T-helper 17 cell (primary cell): ENCODE measurements at places on chromosomes 4 and X.
A peak's percentile ranks its signal among the peaks of the same experiment; 100 is the strongest.

- DNase-seq: no peak
- no peak overlapping the region for H3K27ac ChIP-seq
- peaks cover 45% of the 10 kb centered on the region for H3K27me3 ChIP-seq
- H3K4me1 ChIP-seq: peaks cover 2% of the 10 kb centered on the region
- no peaks in the 10 kb centered on the region for H3K36me3 ChIP-seq
Measured at GRCh38 chr4:54213001-54213400, 16.1 kb upstream of the PDGFRA start.

GRCh38 chr4:151434183-151434860, 25.3 kb downstream of the FHIP1A start:
- H3K27me3 ChIP-seq: peaks cover 15% of the 10 kb centered on the region
- DNase-seq: no peak
- no peaks in the 10 kb centered on the region for H3K36me3 ChIP-seq
- no peak overlapping the region for H3K4me3 ChIP-seq
- H3K4me1 ChIP-seq: no peaks in the 10 kb centered on the region

DNA sequence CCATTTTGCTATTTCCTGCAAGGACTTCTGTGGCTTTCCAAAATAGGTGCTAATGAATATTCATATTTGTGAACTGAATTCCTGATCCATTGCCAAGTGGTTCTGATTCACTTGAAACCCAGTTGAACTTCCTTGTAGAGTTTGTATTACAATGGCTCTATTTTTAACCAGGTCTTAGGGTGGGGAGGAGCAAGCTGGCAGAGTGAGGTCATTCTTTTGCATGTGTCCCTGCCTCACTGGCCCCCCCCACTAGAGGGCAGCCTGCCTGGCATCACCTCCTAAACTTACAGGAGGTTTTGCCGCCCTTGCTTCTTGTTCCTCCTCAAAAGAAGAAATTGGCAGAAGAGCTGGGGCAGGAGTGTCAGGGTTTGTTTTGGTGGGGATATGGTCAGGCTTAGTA, 10.5 kb downstream of the PTTG2 start:
- H3K36me3 ChIP-seq: no peaks in the 10 kb centered on the region
- no peaks in the 10 kb centered on the region for H3K27me3 ChIP-seq
- peak; percentile 19 for DNase-seq
- H3K4me3 ChIP-seq: no peak overlapping the region

DNA sequence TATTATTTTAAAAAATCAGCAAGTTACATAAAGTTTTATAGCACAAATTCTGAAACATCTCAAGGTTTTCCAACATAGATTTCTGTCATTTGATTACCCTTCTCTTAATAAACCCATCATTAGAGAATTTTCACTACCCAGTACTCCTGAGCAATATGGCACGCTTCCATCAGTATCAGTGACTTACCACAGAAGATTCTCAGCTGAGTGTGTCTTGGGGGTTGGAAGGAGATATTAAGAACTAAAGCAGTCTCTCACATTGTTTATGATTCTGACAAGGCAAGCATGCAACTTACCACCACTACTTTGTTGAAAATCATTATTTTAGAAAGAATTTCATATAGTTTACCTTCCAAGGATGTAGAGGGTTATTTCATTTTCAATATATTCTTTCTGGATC, 67.7 kb downstream of the INPP4B start:
- no peak for DNase-seq
- H3K27ac ChIP-seq: no peak overlapping the region
- no peaks in the 10 kb centered on the region for H3K4me1 ChIP-seq
- H3K4me3 ChIP-seq: no peak overlapping the region
- peaks cover 5% of the 10 kb centered on the region for H3K27me3 ChIP-seq
- no peaks in the 10 kb centered on the region for H3K36me3 ChIP-seq

DNA sequence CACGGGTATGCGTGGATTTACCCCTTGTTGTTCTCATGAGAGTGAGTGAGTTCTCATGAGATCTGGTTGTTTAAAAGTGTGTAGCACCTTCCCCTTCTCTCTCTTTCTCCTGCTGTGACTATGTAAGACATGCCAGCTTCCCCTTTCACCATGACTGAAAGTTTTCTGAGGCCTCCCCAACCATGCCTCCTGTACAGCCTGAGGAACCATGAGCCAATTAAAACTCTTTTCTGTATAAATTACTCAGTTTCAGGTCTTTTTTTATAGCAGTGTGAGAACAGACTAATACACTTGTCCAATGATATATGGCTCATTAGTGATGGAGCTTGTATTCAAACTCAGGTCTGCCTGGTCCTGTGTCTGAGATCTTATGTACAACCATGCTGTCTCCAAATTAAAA, 28.5 kb upstream of the RTL3 start:
- no peaks in the 10 kb centered on the region for H3K27me3 ChIP-seq
- H3K27ac ChIP-seq: no peak overlapping the region
- H3K4me3 ChIP-seq: peak overlapping the region; percentile 41
- H3K36me3 ChIP-seq: no peaks in the 10 kb centered on the region
- peaks cover 2% of the 10 kb centered on the region for H3K4me1 ChIP-seq

DNA sequence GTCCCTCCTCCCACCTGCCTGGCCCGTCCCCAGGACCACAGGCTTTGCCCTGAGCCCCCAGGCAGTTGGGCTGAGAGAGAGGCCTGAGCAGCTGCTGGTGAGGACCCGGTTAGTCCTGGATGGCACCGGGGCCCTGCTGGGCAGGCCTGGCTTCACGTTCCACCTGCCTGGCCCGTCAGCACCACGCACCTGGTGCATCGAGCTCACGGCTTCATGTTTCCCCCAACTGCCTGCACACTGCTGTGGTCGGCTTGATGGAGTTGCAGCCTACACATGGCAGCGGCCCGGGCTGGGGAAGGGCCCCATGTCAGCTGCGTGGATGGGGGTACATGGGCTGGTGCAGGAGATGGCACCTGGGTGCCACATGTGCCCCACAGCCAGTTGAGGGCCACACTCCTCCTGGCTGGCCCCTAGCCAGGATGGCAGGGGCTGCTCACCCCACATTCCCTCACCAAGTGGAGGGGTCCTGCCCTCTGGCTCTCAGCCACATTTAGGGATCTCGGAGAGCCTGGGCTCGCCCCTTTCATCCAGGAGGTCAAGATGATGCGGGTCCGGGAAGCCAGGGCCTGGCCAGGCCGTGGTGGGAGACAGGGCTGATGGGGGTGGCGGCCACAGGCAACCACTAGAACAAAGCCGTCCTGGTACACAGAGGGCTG, 28.5 kb downstream of the NKX1-1 start:
- H3K27me3 ChIP-seq: no peaks in the 10 kb centered on the region

- peaks cover 6% of the 10 kb centered on the region for H3K36me3 ChIP-seq
- H3K27me3 ChIP-seq: no peaks in the 10 kb centered on the region
- no peak for DNase-seq
- no peak overlapping the region for H3K4me3 ChIP-seq
- H3K4me1 ChIP-seq: no peaks in the 10 kb centered on the region
Measured at GRCh38 chrX:23726191-23726590, 16.9 kb downstream of the ACOT9 start.

GRCh38 chr4:158758703-158759102, 10.1 kb upstream of the FNIP2 start:
- H3K27ac ChIP-seq: no peak overlapping the region
- no peak for DNase-seq
- no peak overlapping the region for H3K4me3 ChIP-seq
- peaks cover 3% of the 10 kb centered on the region for H3K36me3 ChIP-seq
- H3K27me3 ChIP-seq: peaks cover 35% of the 10 kb centered on the region

DNA sequence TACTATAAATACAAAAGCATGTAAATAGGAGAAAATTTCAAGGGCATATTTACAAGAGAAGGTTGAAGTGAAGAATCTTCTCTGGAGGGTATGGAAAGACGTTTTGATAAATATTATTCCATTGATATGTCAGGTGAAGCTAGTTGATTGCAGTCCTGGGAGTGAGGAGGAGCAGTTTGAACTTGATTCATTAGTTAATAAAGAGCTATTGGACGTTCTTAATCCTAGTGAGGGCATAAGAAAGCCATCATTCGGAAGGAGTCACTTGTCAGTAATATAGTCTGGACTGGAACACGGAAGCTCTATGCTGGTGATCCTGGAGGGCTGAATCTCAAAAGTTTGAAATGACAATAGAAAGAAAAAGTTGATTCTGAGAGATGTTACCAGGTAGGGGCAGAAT, 455.1 kb downstream of the PACRGL start:
- H3K27me3 ChIP-seq: no peaks in the 10 kb centered on the region
- H3K4me1 ChIP-seq: no peaks in the 10 kb centered on the region
- H3K27ac ChIP-seq: no peak overlapping the region
- no peak overlapping the region for H3K4me3 ChIP-seq
- no peak for DNase-seq

DNA sequence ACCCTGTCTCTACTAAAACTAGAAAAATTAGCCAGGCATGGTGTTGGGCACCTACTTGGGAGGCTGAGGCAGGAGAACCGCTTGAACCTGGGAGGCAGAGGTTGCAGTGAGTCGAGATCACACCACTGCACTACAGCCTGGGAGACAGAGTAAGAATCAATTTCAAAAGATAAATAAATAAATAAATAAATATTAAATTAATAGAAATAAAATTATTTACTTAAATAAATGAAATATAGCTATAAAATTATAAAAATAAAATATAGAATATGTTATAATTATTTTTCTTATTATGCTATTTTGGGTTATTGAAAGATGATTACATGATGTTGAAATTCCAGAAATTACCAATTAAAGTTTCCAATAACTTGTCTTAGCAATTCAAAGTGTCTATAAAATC, 1029.8 kb upstream of the AGA start:
- H3K27me3 ChIP-seq: no peaks in the 10 kb centered on the region
- no peak overlapping the region for H3K27ac ChIP-seq
- H3K36me3 ChIP-seq: no peaks in the 10 kb centered on the region
- no peak for DNase-seq
- no peak overlapping the region for H3K4me3 ChIP-seq
- no peaks in the 10 kb centered on the region for H3K4me1 ChIP-seq

- no peaks in the 10 kb centered on the region for H3K4me1 ChIP-seq
- no peak for DNase-seq
- H3K27ac ChIP-seq: no peak overlapping the region
- no peak overlapping the region for H3K4me3 ChIP-seq
Measured at GRCh38 chr4:188190461-188190860, 51.2 kb downstream of the TRIML1 start.

- no peaks in the 10 kb centered on the region for H3K4me1 ChIP-seq
- H3K27ac ChIP-seq: no peak overlapping the region
- no peak for DNase-seq
- H3K27me3 ChIP-seq: peaks cover 5% of the 10 kb centered on the region
- no peak overlapping the region for H3K4me3 ChIP-seq
Measured at GRCh38 chr4:71604785-71605184, 179.1 kb downstream of the GC start.

GRCh38 chrX:142186103-142186502, 19.0 kb downstream of the MAGEC2 start:
- no peak overlapping the region for H3K4me3 ChIP-seq
- no peak for DNase-seq
- no peaks in the 10 kb centered on the region for H3K4me1 ChIP-seq
- H3K27me3 ChIP-seq: no peaks in the 10 kb centered on the region

DNA sequence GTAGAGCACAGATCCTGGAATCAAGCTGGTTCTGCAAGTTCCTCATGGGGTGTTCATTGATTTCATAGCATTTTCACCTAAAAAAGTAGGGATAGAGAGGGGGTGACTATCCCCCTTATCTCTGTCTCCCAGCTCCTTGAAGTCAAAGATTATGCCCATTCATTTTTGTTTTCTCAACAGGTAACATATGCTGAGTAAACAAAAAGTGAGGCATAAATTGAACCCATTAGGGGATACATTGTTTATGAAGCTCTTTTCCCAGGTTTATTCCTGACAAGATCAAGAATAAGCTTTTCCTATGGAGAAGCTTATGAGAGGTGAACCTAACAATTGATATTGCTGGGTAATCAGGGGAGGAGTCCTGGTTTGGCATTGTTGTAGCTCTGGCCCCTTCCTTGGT, 9.2 kb upstream of the ANAPC4 start:
- peaks cover 2% of the 10 kb centered on the region for H3K36me3 ChIP-seq
- H3K27ac ChIP-seq: no peak overlapping the region
- no peak for DNase-seq

GRCh38 chr4:5553801-5554200, 154.6 kb downstream of the EVC2 start:
- no peak for DNase-seq
- no peak overlapping the region for H3K27ac ChIP-seq
- H3K4me1 ChIP-seq: no peaks in the 10 kb centered on the region
- H3K36me3 ChIP-seq: no peaks in the 10 kb centered on the region
- no peaks in the 10 kb centered on the region for H3K27me3 ChIP-seq

- no peak for DNase-seq
- H3K27me3 ChIP-seq: peaks cover 68% of the 10 kb centered on the region
- peaks cover 6% of the 10 kb centered on the region for H3K4me1 ChIP-seq
- H3K27ac ChIP-seq: no peak overlapping the region
- H3K36me3 ChIP-seq: no peaks in the 10 kb centered on the region
- H3K4me3 ChIP-seq: no peak overlapping the region
Measured at GRCh38 chr4:575281-576141, 584 bp downstream of the TMEM271 start.

- no peaks in the 10 kb centered on the region for H3K27me3 ChIP-seq
- H3K27ac ChIP-seq: no peak overlapping the region
- no peak for DNase-seq
- H3K36me3 ChIP-seq: no peaks in the 10 kb centered on the region
Measured at GRCh38 chr4:52200339-52200725, 149.2 kb downstream of the SPATA18 start.

DNA sequence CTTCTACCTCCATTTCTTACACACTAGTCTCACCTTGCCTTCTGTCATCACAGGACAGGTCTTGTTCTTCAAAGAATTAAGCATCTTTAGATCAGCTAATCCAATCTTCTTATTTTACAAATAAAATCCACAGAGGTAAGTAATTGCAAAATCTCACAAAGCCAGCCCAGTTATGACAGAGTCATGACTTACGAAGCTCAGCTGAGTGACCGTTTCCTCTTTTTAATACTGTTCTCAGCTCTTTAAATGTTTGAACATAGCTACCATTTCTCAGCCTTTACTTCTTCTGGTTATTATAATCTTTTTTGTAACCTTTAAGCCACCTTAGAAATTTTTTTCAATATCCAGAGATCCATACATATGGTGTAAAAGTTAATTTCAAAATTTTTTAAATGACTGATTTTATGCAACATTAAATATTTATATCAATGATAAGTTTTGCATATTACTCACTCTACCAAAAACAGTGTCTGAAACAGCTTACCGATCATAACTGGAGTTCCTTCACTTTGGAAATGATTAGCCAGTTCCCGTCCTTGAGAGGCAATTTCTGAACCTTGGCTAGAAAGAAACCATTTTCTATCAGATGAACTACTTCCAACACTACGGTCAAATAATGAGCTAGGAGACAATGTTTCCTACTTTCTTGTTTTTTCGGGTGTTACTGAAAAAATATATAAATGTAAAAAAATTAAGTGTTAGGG, 8.8 kb downstream of the ANKRD37 start:
- peaks cover 6% of the 10 kb centered on the region for H3K36me3 ChIP-seq
- no peaks in the 10 kb centered on the region for H3K4me1 ChIP-seq
- DNase-seq: no peak
- peak overlapping the region; percentile 21 for H3K4me3 ChIP-seq
- peak overlapping the region; percentile 16 for H3K27ac ChIP-seq

DNA sequence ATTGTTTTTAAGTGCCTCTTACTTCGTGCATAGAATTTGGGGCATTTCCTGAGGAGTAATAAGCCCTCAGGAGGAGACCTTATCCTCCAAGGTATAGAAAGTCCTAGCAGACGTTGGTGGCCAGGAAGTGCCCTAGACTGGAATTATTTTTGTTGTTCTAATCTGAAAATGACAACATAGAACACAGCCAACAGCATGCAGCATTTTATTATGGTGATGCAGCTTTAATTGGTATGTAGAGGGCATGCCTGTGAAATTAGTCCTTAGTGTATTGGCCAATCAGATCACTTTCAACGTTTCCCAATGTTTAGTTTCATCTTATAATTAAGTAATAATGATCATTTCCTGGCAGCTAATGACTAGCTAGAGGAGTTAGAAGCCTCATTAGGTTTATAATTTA, 199.2 kb downstream of the SHROOM3 start:
- H3K27ac ChIP-seq: no peak overlapping the region
- no peak overlapping the region for H3K4me3 ChIP-seq
- H3K4me1 ChIP-seq: no peaks in the 10 kb centered on the region
- no peak for DNase-seq
